ENCODE measurements at places on chromosomes 7 and 10. TPM values are rescaled to one million over a fixed set of nuclear protein-coding genes. Genes with fewer than 3 reads are reported as not detected.

DNA sequence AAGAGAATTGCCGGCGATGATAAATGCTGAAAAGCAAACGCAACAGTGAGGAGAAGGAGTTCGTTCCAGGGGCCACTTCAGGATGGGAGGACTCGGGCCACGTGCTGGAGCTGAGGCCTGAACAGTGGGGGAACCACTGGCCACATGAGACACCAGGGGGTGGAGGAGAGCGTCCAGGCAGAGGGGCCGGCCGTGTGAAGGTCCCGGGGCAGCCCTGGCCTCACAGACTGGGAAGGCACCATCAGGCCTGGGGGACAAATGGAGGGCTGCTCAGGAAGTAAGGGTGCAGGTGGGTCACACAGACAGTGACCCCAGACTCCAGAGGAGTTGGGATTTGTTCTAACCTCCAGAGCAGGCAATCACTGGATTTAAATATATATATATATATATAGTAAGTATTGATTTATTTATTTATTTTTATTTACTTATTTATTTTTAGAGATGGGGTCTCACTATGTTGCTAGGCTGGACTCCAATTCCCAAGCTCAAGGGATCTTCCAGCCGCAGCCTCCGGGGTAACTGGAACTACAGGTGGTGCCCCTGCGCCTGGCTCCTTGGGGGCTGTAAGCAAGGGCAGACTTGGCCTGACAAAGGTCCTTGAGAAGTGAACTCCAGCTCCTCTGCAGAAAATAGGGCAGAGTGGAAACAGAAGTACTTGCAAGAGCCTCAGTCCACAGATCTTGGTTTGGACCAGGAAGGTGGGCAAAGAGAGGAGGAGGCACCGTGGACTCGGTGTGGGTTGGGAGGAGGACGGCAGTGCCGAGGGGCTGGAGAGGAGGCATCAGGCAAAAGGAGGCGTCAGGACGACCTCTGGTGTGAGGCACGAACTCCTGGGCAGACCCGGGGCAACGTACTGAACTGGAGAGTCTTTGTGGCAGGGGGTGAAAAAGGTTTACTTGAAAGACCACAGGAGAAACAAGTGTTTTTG lies 57.3 kb downstream of the TCERG1L start:
- peak; percentile 51 for DNase-seq

GRCh38 chr10:107103174-107104025 lies 61.1 kb downstream of the SORCS1 start:
- no peak for DNase-seq

BTRC gene
- total RNA-seq: 11.8 TPM

AFAP1L2 gene
- not detected for total RNA-seq

Data from osteoblast (primary cell).